ENCODE measurements at places on chromosomes 5 and 9.

GRCh38 chr9:31032206-31032605 lies 1352.2 kb upstream of the ACO1 start:
- no peaks in the 10 kb centered on the region for H3K27me3 ChIP-seq
- DNase-seq: no peak
- H3K4me3 ChIP-seq: no peak overlapping the region
- no peaks in the 10 kb centered on the region for H3K4me1 ChIP-seq

DNA sequence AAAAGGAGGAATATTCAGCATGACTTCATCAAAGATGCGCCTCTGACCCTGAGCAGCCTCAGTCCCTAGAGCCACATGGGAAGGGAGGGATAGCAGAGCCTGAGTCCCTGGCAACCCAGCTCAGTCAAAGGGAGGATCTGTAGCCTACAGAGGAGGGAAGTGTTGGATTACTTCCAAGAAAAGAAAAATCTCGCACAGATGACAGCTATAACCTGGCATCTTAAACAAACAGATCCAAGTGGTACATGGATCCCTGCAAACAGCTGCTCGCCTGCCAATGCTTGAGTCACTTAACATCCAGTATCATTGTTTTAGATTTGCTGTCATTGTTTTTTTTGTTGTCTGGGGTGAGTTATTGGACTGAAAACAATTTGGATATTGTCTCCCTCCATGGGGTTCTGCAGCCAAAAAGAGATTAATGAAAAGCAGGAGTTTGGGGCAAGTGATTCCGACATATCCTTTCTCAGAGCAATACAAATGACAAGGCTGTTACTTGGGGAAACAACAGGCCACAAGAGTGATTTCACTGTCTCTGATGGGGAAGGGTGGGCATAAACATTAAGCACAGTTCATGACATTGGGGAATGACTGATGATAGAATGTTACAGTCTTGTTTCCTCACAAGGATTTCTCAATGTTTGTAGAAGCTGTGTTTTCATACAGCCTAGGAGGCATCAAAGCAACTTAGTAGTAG lies 153.5 kb upstream of the KIF2A start:
- H3K4me1 ChIP-seq: no peaks in the 10 kb centered on the region
- no peaks in the 10 kb centered on the region for H3K36me3 ChIP-seq
- no peaks in the 10 kb centered on the region for H3K27me3 ChIP-seq
- no peak for DNase-seq

GRCh38 chr5:168417731-168418429 lies 68.4 kb upstream of the RARS1 start:
- H3K36me3 ChIP-seq: peaks cover 22% of the 10 kb centered on the region
- no peaks in the 10 kb centered on the region for H3K4me1 ChIP-seq
- no peak overlapping the region for H3K27ac ChIP-seq
- no peaks in the 10 kb centered on the region for H3K27me3 ChIP-seq

- no peak overlapping the region for H3K27ac ChIP-seq
- no peak for DNase-seq
- H3K4me1 ChIP-seq: no peaks in the 10 kb centered on the region
- H3K4me3 ChIP-seq: no peak overlapping the region
- no peaks in the 10 kb centered on the region for H3K27me3 ChIP-seq
Observed at GRCh38 chr5:65811885-65812284, 89.9 kb downstream of the NLN start.

- H3K36me3 ChIP-seq: no peaks in the 10 kb centered on the region
- no peaks in the 10 kb centered on the region for H3K4me1 ChIP-seq
- no peak overlapping the region for H3K27ac ChIP-seq
- H3K27me3 ChIP-seq: no peaks in the 10 kb centered on the region
- H3K4me3 ChIP-seq: no peak overlapping the region
Observed at GRCh38 chr9:112104901-112105300, 70.2 kb downstream of the SUSD1 start.
